Stimulated activated CD8-positive, alpha-beta memory T cell treated with anti-CD3 and anti-CD28 coated beads, Interleukin-15, amount 100 ng/mL, for 48 hours (primary cell): ENCODE measurements at places on chromosomes 1 and 21.

GRCh38 chr21:46156378-46156645, 933 bp upstream of the FTCD start:
- DNase-seq, result no peak

DNA sequence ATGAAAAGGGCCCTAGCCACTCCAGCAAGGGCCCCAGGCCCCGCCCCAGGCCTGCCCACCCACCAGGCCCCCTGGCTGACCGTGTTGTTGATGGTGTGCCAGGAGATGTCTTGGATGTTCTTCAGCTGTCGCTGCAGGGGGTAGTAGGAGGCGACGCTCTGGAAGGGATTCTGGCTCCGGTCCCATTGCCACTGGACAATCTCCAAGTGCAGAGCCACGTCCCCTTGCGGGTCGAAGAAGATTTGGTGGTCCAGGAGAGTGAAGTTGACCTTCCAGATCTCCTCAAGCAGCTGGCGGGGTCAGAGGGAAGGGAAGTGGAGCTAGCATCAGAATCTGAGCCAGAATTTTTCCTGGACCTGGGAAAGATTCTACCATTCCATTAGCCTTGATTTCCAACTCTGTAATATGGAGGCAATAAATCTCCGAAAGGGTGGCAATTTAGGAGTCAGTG, 10.2 kb downstream of the TAS1R2 start:
- DNase-seq, result no peak

- peak; percentile 2 for DNase-seq
Observed at GRCh38 chr1:193448682-193449461, 262.5 kb upstream of the B3GALT2 start.

- no peak for DNase-seq
Observed at GRCh38 chr1:53600561-53600960, 138.4 kb downstream of the GLIS1 start.

DNA sequence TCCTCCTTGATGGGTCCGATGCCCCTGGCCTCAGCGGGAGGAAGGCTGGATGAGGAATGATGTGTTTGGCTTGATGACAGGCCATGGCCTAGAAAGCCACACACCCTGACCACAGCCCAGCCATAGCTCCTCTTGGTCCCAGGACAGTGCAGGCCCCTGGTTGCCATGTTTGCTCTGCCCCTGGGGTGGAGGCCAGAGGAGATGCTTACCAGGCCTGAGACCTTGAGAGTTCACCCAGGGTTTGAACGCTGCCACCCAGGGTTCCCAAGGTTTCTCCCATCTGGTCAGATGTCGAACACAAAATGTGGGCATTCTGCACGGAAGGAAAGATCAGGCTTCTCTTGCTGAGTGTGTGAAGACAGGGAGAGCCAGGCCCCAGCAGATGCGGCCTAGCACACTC, 2.6 kb downstream of the C1orf226 start:
- DNase-seq, result no peak

- no peak for DNase-seq
Observed at GRCh38 chr1:43605766-43606165, 44.2 kb upstream of the KDM4A start.

GRCh38 chr1:38336301-38336923, 289.8 kb upstream of the POU3F1 start:
- no peak for DNase-seq

DNA sequence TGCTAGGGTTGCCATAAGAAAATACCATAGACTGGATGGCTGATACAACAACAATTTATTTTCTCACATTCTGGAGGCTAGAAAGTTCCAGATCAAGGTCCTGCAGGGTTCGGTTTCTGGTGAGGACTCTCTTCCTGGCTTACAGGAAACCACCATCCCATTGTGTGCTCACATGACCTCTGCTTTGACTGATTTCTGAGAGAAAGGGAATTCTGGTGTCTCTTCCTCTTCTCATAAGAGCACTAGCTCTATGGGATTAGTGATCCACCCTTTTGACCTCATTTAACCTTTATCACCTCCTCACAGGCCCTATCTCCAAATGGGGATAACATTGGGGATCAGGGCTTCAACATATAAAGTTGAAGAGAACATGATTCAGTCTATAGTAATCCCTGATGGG, 47.5 kb downstream of the MRPL39 start:
- no peak for DNase-seq

DNA sequence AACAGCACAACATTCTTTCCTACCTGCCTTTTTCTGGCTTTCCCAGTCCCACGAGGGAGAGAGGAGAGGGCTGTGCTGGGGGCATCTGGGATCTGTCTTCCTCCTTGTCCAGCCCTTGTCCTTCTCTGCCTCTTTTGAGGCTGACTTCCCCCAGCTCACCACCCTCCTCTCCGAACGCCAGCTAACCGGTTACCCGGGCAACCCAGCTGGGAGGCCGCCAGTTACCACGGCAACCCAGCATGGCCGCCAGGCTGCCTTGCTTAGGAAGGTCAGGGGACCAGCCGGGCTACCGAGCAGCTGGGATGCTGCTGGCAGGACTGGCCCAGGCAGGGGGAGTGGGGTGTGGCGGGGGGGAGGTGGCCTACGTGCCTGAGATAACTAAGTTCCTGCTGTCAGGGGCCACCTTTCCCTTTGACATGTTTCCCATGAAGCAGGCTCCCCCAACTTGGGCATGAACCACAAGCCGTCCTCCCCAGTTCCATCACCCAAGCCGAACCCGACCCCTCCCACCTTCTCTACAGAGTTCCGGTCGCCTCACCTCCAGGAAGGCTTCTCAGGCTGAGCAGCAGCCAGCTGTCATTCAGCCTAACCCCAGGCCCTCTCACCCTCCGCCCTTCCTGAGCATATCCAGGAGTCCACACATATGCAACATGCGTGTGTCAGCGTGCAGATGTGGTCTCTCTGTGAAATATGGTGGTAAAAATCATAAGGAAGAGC, 8.7 kb downstream of the PLEKHA6 start:
- DNase-seq, result no peak

GRCh38 chr1:60942896-60943638, 139.3 kb upstream of the NFIA start:
- DNase-seq, result no peak

GRCh38 chr21:27017246-27017645, 50.4 kb upstream of the ADAMTS5 start:
- DNase-seq, result no peak

- no peak for DNase-seq
Observed at GRCh38 chr1:52237430-52237829, 95.5 kb downstream of the ZFYVE9 start.

GRCh38 chr21:31366825-31367224, 22.8 kb upstream of the TIAM1 start:
- DNase-seq, result no peak

DNA sequence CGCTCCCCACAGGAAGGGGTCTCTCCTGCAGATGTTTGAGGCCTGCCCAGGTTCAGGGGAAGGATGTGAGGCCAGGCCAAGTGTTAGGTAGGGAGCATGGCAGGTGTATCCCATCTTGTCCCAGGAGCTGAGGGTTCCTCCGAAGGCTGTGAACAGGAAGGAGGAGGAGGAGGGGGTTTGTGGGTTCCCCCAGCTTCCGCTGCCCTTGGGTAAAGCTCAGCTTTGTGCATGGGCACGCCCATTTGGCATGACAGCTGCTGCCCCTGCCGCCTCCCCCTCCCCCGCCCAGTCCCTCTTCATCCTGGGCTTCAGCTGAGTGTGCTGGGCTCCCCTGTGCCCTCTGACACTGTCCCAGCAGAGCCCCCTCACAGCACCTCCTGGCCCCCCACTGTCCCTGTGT, 25.5 kb downstream of the TNFRSF8 start:
- no peak for DNase-seq

- no peak for DNase-seq
Observed at GRCh38 chr1:222777977-222778376, 36.9 kb upstream of the DISP1 start.

- DNase-seq, result no peak
Observed at GRCh38 chr1:5713101-5714010, 278.9 kb downstream of the NPHP4 start.

DNA sequence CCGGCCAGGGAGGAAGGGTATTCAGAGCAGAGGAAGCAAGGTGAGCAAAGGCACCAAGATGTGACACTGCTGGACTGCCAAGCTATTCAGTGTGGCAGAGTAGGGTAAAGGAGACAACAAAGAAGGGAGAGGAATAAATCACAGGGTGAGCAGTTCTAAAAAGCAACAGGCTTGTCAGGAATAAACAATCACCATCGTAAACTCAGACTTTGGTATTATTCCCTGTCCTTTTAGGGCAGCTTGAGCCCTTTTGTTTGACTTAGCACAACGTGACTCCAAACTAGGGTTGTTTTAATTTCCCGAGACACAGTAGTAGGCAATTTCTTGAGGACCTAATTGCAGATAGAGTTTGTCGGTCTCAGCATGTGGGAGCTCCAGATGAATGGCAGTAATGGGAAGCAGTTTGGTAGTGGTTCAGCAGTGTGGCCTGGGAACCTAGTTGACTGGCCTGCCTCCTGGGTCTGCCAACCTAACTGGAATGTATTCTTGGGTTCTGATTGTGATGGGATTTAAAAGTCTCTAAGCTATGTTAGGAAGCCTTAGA, 4.3 kb downstream of the CR1L start:
- DNase-seq, result no peak

GRCh38 chr1:146039844-146040194, 18.3 kb upstream of the HJV start:
- no peak for DNase-seq

DNA sequence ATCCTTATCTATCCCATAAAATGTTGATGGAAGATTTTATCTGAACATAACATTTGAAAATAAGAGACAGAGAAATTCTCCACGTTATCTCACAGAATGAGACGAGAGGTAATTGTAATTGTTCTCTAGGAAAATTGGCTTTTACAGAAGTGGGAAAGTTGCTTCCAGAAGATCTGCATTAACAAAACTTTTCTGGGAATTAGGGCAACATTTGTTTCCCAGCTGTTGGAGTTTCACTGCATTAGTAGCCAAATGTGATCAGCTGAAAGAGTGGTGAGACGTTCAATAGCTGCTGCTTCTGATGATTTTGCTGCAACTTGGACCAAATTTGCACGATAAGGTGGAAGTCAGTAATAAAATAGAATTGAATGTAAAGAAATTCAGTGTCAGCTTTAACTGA, 7.6 kb downstream of the CHODL start:
- no peak for DNase-seq

- DNase-seq, result no peak
Observed at GRCh38 chr1:169271098-169271497, 96.5 kb downstream of the NME7 start.

DNA sequence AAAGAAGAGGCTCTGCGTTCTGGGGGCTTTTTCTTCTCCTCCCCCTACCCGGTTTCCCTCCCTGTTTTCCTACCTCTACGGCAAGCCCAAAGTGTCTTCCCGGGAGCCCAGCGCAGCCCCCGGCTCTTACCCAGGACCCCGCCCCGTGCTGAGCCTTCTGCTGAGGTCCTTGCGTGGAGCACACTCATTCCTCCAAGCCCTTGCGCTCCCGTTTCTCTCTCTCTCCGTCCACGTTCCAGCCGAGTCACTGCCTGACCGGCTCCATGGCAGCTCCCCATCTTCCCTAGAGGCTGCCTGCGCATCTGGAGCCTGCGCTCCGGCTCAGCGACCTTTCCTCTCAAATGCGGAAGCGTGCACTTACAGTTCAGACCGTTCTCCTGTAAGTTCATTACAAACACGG, 24.9 kb upstream of the PDXK start:
- no peak for DNase-seq

GRCh38 chr1:236545621-236546169, 21.9 kb downstream of the LGALS8 start:
- DNase-seq, result no peak

- peak; percentile 79 for DNase-seq
Observed at GRCh38 chr1:10510520-10511493, 36.1 kb downstream of the PEX14 start.

DNA sequence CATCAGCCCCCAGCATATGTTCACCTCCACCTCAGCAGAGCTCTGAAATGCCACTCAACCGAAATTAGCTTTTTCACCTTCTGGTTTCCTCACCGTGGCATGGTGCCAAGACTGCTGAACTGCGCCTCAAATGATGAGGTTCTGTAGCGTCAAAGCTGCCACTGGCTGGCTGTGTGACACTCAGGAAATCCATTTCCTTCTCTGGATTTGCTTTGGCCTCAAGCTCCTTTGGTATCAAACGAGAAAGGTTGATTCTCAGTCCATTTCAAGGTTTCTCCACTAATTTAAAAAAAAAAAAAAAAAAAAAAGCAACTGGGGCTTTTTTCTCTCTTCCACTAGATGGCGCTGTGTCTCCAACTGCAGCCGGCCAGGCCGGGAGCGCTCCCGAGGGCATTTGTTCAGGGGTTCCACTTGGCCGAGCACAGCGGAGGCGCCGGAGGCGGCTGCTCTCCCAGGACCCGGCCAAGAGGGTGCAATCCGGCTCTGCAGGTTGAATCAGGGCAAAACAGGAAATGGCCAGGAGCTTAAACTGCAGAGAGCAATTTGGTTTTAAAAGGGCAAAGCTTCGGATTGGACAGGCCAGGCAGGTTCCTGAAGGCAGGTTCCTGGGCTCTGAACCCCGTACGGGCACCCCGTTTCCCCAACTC, 26.5 kb upstream of the PLA2G2C start:
- peak; percentile 21 for DNase-seq

DNA sequence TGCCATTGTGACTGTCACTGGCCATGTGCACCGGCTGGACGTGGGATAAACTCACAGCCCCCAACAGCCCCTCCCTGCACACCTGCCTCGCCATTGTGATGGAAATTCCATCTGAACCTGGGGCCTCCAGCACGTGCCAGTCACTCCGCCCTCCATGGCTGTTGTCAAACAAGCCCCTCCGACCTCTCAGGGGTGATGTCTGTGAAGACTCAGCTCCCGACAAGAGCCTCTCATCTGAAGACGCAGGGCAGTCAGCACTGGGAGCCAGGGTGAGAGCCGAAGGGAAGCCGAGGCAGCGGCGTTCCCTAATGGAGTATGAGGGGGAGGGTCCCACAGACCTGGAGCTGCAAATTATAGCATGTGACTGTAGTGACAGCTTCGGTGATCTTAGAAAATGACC, 1.4 kb upstream of the KRTAP10-2 start:
- no peak for DNase-seq

DNA sequence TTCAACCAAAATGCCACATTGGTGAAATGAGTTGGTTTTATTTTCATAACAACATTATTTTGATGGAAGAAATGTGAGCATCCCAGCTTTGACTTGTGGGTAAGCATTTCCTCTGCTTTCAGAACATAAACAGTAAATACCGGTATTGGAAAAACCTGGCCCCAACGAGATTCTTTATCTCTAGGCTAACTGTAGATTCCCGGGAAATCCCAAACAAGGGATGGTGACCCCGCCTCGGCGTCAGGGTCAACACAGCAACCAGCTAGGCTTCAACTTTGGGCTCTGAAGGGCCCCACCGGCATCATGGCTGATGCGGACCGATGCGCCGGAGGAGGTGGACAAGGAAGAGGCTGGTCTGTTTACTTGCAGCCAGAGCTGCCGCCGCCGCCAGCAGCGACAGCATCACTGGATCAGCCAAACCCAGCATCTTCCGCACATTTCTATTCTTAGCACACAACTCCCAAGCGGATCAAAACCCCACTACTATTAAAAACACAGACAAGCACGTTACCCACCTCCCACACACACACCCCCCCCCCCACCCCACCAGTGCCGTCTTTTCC, 1.1 kb downstream of the AKT3 start:
- DNase-seq, result no peak

- no peak for DNase-seq
Observed at GRCh38 chr1:176515310-176515709, 52.3 kb downstream of the PAPPA2 start.

GRCh38 chr1:6261615-6261995, 707 bp upstream of the GPR153 start:
- DNase-seq, result no peak

GRCh38 chr1:151849126-151849525, 4.4 kb downstream of the THEM5 start:
- no peak for DNase-seq
